ENCODE measurements at places on chromosomes 16 and 17. TPM values are rescaled to one million over a fixed set of nuclear protein-coding genes. Genes with fewer than 3 reads are reported as not detected.

DNA sequence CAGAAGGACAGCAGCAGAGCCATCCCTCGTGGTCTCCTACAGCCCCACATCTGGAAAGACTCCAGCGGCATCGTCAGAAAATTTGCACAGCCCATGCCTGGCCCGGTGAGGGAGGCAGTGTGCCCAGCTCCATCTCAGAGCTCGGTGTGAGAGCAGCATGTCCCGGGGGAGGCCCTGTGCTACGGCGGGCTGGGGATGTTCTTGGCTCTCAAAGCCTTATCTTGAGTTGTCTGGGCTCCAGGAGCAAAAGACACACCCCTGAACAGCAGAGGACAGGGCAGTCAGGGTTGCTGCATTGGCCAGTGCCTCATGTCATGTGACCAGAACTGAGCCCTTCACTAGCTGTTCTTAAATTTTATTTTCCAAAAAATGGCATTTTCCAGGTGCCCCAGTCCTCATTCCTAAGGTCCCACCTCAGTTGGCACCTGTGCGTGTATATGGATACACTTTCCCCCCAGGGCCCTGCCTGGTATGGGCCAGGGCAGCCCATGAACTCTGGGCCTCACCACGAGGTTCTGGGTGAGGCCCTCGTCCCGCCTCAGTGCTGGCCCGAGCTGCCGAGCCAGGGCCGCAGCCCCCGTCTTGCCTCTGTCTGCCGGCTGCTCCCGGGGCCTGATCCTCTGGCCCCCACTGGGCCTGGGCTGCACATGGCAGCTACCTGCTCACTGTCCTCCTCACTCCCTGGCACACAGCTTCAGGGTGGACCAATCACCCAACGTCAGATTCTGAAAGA is 3.0 kb downstream of the NUDT16L1 start:
- no peaks in the 10 kb centered on the region for H3K4me1 ChIP-seq
- peaks cover 12% of the 10 kb centered on the region for H3K36me3 ChIP-seq
- H3K4me3 ChIP-seq, result no peak overlapping the region
- no peak for DNase-seq
- H3K27me3 ChIP-seq, result no peaks in the 10 kb centered on the region

DNA sequence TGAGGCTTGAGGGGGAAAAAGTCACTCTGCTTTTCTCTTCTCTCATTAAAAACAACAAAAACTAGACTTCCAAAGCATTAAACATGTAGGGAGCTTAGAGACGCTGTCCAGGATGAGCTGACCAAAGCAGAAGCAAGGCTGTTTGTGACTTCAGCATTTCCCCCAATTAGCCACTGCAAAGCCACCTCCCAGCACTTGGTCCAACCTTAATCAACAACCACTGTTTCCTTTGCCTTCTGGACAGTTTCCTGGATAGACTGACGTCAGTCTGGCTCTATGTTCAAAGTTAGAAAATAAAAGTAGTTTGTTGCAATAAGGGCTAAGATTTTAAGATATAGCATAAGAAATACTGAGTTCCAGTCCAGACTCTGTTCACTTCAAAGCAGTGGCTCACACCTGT is 3.1 kb downstream of the TMEM231 start:
- peaks cover 3% of the 10 kb centered on the region for H3K27me3 ChIP-seq
- H3K36me3 ChIP-seq, result no peaks in the 10 kb centered on the region
- no peak overlapping the region for H3K4me3 ChIP-seq
- H3K4me1 ChIP-seq, result peaks cover 24% of the 10 kb centered on the region

- peak; percentile 74 for DNase-seq
- H3K36me3 ChIP-seq, result no peaks in the 10 kb centered on the region
- peak within 1 kb of the TSS; percentile 99 for H3K27ac ChIP-seq
- H3K4me1 ChIP-seq, result peaks cover 41% of the 10 kb centered on the region
Measured at GRCh38 chr17:9644910-9645751, at the start of gene USP43. Gene USP43, plus strand, starts transcription at chr17:9645517. Its CDS starts 116 bp downstream, at chr17:9645633.

DNA sequence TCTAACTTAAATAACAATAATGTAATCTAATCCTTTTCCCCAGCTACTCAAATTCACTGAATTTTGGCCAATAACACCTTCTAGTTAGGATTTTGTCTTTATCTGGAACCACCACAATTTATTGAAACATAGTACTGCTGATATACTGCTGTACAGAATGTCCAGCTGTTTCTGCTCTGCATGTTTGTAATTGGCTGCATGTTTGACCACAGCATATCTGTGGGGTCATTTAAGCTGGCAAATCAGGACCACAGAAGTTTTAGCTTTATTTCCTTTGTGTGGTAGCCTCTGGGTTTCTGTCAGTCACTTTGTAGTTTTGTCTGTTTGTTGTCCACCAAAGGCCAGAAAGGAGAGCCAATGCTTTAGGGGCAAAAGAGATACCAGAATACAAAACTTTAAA is 22.2 kb upstream of the RAB11FIP4 start:
- no peak for DNase-seq
- peaks cover under 1% of the 10 kb centered on the region for H3K36me3 ChIP-seq
- H3K4me1 ChIP-seq, result peaks cover 9% of the 10 kb centered on the region
- H3K27me3 ChIP-seq, result no peaks in the 10 kb centered on the region

DNA sequence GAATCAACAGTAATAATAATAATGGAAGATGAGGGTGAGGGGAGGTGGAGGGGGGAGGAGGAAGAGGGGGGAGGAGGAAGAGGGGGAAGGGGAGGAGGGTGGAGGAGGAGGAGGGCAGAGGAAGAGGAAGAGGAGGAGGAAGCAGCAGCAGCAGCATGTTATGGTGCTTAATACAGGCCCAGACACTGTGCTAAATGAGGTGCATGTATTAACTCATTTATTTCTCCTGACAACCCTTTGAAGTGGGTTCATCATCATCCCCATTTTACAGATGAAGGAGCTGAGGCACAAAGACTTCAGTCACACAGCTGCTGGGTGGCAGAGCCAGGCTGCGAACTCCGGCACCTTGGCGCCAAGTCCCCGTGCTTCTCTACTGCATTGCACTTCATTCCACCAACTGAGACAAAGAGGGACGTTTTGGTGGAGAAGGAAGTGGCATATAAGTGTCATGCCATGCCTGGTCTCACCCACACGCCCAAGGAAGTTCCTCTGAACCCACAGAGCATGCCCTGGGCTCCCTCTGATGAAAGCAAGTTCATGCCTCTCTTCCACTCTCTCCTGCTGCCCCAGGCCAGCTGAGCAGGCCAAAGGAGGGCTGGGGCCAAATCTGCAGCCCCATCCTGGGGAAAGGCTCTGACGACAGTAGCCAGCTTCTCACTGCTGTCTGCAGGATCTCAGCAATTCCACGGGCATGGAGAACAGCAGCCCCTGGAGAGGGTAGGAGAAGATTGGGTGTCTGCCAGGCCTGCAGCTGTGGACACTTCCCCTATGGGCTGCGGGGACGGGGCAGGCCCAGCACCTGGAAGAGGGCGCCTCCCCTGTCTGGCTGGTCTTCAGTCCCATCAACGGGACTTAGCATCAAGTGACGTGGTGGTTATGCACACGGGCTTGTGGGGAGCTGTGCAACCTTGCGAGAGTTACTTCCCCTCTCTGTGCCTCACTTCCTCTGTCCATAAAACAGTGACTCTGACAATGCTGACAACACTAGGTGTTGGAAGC is 21.8 kb downstream of the XYLT1 start:
- H3K4me1 ChIP-seq, result peaks cover 39% of the 10 kb centered on the region
- H3K27me3 ChIP-seq, result no peaks in the 10 kb centered on the region
- H3K4me3 ChIP-seq, result no peak overlapping the region
- DNase-seq, result no peak
- H3K36me3 ChIP-seq, result peaks cover 9% of the 10 kb centered on the region

- no peak overlapping the region for H3K27ac ChIP-seq
- no peak for DNase-seq
- peaks cover 13% of the 10 kb centered on the region for H3K36me3 ChIP-seq
- no peak overlapping the region for H3K4me3 ChIP-seq
- H3K27me3 ChIP-seq, result peaks cover 4% of the 10 kb centered on the region
- peaks cover 21% of the 10 kb centered on the region for H3K4me1 ChIP-seq
Measured at GRCh38 chr16:55506708-55507107, 2.2 kb upstream of the LPCAT2 start.

DNA sequence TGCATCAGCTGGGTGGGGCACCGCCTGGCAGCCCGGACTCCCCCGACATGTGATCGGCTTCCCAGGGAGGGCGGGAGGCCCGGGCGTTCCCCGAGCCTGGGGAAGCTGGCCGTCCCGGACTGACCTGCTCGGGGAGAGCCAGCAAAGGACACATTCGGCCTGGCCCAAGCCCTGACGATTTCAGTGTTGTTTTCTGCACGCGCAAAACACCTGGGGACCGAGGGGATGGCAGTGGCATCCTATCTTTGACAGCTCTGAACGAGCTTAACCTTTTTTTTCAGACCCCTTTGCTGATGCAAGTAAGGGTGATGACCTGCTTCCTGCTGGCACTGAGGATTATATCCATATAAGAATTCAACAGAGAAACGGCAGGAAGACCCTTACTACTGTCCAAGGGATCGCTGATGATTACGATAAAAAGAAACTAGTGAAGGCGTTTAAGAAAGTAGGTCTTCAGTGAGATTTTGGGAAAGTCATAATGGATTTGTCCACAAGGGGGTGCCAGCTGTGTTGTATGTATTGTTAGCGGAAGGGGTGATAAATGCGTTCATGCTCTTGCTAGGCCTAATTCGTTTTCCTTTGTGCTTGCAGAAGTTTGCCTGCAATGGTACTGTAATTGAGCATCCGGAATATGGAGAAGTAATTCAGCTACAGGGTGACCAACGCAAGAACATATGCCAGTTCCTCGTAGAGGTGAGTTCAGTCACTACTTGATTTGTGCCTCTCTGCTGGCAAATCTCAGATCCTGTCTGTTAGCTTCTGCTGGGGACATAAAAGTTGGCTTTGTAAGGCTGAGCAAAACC is 1.0 kb downstream of the EIF1 start:
- peak overlapping the region; percentile 92 for H3K4me3 ChIP-seq
- peak overlapping the region; percentile 98 for H3K27ac ChIP-seq
- peaks cover 5% of the 10 kb centered on the region for H3K27me3 ChIP-seq
- peaks cover 15% of the 10 kb centered on the region for H3K4me1 ChIP-seq
- peak; percentile 30 for DNase-seq
- peaks cover 40% of the 10 kb centered on the region for H3K36me3 ChIP-seq

DNA sequence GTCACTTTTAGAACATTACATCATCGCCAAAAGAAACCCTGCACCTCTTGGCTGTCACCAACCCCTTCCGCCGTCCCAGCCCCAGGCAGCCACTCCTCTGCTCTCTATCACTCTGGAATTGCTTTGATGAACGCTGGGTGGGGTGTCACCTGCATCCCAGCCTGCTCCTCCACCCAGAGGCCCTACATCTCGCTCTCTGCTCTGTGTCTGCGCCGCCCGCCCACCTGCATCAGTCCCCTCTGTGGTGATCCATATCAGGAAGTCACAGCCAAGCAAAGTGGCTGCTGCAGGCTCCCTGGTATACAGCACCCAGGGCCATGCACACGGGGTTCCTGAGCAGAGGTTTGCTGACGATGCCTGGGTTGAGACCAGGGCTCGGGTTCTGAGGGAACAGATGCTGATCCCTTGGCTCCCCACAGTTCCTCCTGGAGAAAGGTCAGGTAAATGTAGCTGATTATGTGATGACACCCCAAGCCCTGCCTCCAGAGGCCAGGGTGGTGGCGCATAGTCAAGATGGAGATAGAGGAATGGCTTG is 30.8 kb downstream of the MPRIP start:
- H3K4me1 ChIP-seq, result no peaks in the 10 kb centered on the region
- 0 out of 2 replicates have a peak overlapping the region, but pooled peaks have one; percentile 91 for H3K27ac ChIP-seq
- H3K36me3 ChIP-seq, result peaks cover 15% of the 10 kb centered on the region
- DNase-seq, result no peak
- H3K27me3 ChIP-seq, result no peaks in the 10 kb centered on the region

DNA sequence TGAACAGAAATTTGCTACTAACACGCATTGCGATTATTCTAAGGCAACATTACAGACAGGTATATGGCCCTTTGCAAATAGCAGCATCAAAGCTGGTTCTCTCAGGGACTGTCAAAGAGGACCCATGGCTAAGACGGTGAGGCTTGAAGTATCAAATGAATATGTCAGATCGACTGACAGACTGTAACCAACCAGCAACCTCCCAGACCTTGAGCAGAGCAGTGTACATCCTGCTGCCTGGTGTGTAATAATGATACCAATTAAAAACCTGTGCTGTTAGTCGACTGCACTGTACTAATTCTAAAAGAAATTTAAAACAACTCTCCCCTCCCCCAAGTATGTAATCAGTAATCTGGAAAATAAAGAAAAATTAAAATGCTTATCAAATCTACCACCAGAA is 35.9 kb upstream of the GHDC start:
- 0 out of 2 replicates have a peak, but pooled peaks cover 3% of the 10 kb centered on the region for H3K36me3 ChIP-seq
- no peak overlapping the region for H3K27ac ChIP-seq
- DNase-seq, result no peak
- H3K27me3 ChIP-seq, result no peaks in the 10 kb centered on the region
- H3K4me3 ChIP-seq, result no peak overlapping the region
- H3K4me1 ChIP-seq, result no peaks in the 10 kb centered on the region

Gene CCT6B
- 2.1 TPM for total RNA-seq

Gene FBXO47
- total RNA-seq, result not detected

Gene C17orf50
- total RNA-seq, result 0.30 TPM

Gene FOXC2
- total RNA-seq, result 0.18 TPM

Gene PRR29
- 0.85 TPM for total RNA-seq
